ENCODE measurements at places on chromosomes 6 and 20.

DNA sequence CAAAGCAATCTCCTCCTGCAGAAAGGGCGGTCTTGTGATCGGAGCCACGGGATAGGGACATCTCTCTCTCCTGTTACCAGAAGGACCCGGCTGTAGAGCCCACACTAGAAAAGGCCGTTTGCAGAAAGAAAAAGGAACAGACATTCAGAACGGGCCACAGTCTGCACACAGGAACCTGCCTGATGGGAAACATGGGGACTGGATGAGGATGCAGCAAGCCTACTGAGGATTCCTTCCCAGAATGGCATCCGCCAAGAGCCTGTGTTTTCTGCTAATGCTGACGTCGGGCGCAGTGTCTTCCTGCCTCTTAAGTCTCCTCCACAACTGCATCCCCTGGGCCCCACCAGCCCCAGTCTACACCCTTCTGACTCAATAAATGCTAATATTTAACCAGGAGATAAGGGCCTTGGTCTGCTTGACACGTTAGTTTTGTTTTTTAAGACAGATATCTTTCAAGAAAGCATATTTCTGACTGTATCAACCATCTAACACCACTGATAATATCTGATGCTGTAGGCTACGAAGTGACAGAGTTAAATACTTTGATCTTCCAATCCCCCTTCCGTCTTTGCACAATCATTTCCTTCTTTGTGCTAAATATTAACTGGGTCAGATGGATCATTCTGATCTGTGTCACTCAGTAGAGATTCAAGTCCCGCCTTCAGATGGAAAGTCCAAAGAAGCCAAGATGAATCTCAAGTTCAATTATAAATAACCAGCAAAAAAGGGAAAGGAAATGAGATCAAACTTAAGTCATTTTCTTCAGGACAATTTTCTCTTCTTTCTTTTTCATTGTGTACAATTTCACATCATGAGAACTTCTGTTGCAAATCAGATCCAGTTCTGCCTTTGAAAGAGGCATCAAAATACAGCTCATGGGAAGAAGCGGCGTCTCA, 20.7 kb downstream of the FAM50B start:
- no peak for DNase-seq

- DNase-seq: no peak
These were observed 10.3 kb downstream of the ADISSP start for GRCh38 chr20:3757268-3757667.

- peak; percentile 96 for DNase-seq
These were observed at the start of gene PHF20 for GRCh38 chr20:35771689-35772562. Gene PHF20, plus strand, starts transcription at chr20:35772015. Its CDS starts 29,508 bp downstream, at chr20:35801523.

- DNase-seq: no peak
These were observed 26.8 kb upstream of the NRSN1 start for GRCh38 chr6:24099181-24099580.

DNA sequence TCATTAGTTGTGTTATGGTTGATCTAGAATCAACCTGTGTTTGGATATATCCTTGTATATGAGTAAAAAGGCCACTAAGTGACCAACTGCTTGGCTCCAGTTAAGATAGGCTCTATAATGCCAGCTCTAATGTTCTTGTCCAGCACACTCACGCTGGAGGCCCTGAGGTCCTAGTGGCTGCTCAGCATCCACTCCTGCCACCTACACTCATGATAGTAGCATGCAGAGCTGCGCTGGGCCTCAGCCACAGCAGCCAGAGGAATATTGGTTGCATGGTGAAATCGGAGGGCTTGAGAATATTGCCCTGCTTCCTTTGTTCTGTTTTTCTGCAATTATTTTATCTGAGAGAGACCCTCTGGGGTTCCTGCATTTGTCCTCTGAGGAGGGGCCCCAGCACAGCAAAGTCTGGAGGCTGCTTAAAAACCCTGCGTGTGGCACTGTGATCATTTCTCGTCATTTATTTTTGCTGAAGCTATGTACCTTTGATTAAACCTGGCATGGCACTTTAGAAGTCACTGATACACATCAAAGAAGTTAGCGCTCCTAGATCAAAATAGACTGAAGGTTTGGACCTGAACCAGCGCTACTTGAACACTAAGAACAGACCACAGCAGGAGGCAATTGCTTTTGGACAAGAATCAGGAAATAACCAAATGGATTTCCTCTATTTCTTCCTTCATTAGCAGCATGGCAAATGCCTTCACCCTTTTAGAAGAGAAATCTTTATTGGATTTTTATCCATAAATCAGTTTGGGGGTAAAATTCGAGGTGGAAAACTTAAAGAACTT, 398.4 kb upstream of the ID4 start:
- no peak for DNase-seq

DNA sequence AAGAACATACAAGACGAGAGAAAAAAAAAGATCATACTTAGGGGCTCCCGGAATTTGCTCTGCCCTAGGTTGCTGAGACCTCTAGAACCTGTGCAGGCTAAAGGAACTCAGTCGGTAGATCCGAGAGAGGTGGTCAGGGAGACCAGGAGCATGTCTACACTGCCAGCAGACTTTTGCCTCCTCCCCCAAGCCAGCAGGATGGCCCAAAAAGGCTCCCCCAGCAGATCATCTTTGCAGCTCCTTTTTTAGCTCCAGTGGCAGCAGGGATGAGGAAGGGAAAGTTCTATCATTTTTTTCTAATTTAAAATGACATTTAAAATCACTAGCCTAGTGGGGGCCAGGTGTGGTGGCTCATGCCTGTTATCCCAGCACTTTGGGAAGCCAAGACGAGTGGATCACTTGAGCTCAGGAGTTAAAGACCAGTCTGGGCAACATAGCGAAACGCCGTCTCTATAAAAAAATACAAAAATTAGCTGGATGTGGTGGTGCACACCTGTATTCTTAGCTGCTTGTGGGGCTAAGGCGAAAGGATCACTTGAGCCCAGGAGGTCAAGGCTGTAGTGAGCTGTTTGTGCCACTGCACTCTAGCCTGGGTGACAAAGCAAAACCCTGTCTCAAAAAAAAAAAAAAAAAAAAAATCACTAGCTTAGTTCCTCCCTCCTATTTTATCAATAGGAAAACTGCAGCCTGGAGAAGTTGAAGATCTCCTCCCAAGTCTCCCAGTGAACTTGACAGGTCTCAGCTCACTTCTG, 69.3 kb upstream of the MYL9 start:
- DNase-seq: peak; percentile 78
